Natural killer cell (primary cell): ENCODE measurements at places on chromosomes 3 and 15.

GRCh38 chr3:76065964-76066363 is 280.6 kb upstream of the ZNF717 start:
- no peak for DNase-seq

DNA sequence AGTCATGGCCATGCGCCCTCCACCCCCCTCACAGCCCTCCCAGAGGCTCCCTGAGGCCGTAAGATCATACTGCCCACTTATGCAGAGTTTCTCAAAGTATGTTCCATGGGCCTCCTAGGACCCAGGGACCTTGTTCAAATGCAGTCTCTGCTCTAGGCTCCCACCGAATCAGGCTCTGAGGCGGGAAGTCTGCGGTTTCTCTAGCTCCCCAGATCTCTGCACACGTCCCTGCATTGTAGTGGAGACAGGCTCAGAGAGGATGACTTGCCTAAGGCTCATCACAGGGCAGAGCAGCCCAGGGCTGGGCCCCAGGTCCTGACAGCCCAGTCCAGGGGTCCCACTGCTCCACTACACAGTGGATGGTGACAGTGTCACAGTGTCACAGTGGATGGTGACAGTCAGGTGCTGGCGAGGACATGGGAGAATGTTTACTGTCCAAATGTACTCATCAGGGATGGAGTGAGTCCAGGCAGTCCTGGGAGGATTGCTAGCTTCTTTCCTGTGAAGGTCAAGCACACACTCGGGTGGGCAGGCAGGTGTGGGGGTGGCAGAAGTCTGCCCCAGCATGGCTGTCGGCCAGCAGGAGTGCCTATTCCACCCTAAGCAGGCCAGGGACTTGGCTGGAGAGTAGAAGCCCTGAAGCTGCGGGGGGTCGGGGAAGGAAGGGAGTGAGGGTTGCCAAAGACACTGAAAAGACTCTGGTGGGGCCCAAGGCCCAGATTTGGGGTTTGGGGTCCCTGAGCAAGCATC is 12.4 kb downstream of the ANKRD63 start:
- no peak for DNase-seq

GRCh38 chr3:125440559-125440955 is 65.4 kb upstream of the ZNF148 start:
- no peak for DNase-seq

DNA sequence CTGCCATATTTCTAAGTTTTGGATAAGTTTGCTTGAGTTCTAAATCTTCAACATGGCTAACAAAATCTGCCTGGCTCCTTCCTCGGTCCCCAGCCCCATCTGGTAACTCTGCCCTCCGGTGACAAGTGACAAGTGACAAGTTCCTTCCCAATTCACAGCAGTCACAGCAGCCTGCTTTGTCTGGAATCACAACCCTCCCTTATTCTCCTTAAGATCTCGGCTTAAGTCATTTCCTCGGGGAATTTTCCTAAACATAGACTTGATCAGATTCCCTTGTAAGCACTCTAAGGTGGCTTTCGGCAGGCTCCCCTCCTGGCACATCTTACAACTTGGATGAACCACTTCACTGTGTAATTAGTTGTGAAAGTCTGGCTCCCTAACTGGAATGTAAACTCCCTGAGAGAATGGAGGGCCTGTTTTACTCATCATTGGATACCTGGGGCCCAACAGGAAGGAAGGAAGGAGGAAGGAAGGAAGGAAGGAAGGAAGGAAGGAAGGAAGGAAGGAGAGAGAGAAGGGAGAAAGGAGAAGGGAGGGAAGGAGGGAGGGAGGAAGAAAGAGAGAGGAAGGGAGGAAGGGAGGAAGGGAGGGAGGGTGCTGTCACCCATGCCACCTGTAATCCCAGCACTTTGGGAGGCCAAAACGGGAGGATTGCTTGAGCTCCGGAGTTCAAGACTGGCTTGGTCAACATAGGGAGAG is 126.4 kb downstream of the SHQ1 start:
- no peak for DNase-seq

DNA sequence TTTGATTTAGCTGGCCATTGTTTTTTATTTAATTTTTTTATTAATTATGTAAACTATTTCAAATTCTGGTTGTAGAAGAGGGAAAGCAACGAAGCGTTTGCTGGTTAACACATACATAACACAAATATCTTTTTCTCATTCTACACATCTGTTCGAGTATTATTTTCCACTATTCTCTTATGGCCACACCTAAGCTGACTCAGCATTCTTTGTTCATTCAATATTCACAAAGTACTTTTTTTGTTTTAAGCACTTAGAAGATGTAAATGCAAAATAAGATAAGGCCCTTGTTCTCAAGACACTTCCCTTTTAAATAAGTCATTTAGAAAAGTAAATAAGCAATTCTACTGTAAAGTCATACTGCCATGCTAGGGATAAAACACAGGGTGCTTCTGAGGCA is 45.4 kb downstream of the CADM2 start:
- no peak for DNase-seq

- DNase-seq: no peak
Measured at GRCh38 chr3:175443682-175444081, 584.5 kb downstream of the NAALADL2 start.

DNA sequence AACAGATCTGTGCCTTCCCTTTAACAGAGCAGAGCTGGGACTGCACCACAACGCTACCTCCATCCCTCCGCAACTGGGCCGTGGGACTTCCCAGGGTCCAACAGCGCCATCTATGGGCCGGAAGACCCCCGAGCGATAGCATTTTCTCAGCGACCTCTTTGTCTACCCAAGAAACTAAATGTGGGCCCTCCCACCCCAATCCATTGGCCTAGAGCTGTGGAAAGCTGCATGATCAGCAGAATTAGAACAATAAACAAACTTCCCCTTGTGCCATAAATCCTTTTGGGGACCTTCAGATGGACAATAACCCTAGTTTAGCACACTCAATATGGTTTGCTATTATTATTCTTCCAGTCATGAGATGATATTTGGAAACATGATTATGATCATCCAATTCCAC is 74.8 kb upstream of the NTRK3 start:
- DNase-seq: peak; percentile 41

- DNase-seq: no peak
Measured at GRCh38 chr15:100099976-100100375, 241.8 kb downstream of the ADAMTS17 start.

- no peak for DNase-seq
Measured at GRCh38 chr3:122578069-122578740, 755 bp downstream of the PARP15 start.

DNA sequence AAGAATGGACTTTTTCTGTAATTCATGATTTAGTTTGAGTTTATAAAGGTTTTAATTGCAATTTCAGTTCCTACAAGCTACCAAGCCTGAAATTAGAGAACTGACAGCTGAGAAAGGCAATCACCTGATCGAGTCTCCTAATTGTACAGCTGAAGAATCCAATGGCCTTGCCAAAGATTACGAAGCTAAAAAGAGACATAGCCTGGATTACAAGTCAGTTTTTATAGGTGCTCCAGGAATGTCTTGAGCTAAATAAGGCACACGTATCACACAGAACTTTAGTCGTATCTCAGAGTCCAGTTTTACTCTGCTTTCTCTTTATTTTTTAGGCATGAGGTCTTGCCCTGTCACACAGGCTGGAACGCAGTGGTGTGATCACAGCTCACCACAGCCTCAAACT is 6.6 kb downstream of the DPH3 start:
- no peak for DNase-seq

GRCh38 chr3:79005084-79005483 is 762.7 kb downstream of the ROBO1 start:
- DNase-seq: no peak

DNA sequence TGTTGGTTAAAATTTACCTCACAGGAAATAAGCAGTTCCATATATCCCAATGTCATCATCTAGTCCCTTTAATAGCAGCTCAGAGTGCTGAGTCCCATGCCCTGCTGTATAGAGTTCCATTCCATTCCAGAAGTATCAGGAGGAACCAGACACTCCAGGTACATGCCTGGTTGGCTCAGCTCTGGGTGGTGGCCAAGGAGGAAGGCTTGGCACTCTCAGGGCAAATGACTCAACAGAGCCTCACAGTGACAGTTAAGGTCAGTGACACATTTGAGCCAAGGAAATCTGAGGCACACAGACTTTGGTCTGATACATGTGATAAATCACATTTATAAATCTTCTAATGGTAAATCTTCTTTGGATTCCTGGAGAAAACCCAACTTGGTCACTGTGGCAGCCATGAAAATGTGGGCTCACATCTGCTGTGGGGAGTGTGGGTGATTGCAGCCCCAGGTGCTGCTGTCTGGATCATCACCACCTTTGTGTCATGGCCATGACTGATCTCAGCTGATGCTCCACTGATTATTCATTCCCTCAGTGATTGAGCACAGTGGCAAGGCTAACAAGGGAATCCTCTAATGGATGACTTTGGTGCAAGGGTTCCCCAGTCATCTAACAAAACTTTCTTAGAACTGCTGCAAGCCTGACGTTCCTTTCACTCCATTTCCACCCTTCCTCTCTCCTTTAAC is 9.3 kb downstream of the HHLA2 start:
- DNase-seq: no peak

DNA sequence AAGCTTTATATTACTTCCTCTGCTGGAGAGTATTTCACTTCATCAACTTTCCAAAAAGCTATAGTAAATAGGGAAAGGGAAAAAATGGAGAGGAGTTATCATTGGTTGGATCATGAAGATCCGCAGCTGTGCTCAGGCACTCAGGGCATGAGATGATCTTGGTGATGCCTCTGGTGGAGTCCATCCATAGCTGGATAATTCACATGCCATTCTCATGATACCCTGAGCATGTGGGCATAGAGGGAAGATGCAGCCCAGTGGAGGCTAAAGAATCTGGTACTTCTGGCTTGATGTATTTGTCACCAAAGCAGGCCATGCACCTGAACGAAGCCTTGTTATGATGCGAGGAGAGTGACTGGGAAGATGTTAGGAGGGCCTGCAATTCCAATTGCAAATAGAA is 150.2 kb downstream of the CHST2 start:
- no peak for DNase-seq

- DNase-seq: peak; percentile 72
Measured at GRCh38 chr3:114299421-114299820, 5.6 kb downstream of the TIGIT start.

DNA sequence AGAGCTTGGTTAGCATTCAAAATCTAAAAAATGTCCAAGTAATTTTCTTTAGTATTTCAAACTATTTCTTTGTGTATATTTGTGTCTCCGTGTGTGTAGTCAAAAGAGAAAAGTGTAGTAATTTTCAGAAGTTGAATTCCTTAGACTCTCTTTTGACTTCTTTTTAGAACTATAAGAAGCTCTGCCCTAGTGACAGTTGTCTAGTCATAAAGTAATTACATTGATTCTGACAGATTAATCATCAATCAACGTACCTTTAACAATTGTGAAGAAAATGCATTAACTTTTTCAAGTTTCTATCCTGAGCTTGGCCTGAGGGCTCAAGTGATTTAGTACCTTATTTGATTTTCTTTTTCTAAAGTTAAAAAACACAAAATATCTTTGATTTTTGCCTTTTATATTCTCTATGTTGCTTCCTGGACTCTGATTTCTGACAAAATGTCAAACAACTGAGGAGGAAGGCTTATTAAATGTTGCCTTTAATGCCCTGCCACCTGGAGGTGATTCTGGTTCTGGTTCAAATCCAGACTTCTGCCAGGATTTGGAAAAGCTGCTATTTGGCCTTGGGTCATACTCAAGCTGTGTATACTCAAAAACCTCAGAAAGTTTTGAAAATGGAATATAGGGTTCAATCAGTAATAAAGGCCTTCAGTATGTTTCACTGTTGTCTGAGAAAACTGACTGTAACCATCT is 653.6 kb downstream of the NSUN3 start:
- DNase-seq: no peak

DNA sequence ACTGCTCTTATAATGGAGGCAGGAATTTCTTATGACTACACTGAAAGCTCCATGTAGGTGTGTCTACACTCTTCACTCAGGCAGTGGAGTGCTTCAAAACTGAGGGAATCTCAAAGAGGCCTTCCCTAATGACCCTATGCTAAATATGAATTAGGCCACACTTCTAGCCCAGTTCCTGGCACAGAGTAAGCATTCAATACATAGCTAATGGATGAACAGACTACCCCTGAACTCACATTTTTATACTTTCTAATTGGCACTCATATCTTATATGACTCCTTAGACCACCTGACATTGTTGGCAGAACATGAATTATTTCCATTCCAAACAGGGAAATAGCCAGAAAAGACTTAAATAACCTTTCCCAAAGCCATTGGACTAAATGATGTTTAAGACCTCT is 3.4 kb downstream of the RARRES1 start:
- no peak for DNase-seq

- no peak for DNase-seq
Measured at GRCh38 chr3:30988769-30989168, 94.3 kb upstream of the GADL1 start.

- no peak for DNase-seq
Measured at GRCh38 chr3:133408366-133408765, 8.5 kb downstream of the BFSP2 start.

- DNase-seq: no peak
Measured at GRCh38 chr3:106399761-106400160, 530.9 kb upstream of the CBLB start.

DNA sequence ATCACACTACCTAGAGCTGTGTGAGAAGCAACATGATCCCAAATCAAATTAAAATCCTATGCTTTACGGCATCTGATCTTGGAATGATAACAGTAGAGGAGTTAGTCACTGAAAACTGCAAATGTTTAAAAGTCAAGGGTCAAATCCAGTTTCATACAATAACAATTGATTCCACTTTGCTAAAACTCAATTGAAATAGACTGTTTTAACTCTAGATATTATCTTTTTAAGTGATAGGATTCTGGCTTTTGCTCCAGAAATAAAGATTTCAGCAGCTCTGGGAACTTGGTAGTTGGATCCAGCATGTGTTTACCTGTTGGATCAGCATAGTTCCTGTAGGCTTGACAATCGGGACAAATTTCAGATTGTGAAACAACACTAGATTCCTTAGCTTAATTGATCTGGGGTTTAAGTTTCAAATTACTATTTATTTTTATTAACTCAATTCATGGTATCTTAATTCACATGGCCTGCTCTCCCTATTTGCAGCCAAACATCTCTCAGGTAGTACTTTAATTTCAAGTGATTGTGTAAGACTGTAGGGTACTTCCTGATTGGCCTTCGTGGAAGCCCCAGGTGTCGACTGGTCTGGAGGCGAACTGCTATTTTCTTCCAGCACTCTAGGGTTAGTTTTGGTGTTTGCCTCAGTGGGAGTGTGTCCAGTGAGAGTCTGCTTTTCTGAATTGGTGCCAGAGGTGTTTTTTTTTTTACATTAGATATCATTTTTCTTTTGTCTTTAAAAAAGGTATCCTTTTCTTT is 16.6 kb downstream of the NFKBIZ start:
- no peak for DNase-seq

DNA sequence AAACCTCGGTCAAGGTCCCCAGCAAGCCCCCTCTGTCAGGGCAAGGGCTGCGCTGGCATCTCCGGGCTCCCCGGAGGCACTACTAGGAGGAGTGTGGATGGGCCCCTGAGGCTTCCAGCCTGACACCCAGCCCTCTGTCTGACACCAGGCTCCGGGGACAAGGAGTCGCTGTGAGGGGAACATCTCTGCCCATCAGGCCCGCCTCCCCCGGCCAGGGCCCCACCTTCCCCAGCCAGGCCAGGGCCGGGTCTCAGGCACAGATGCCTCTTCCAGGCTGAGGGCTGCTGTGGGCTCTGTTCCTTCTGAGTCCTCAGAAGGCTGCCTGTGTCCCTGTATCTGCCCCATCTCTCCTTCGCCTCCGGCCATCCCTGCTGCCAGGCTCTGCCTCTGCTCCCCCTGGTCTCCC is 15.8 kb downstream of the CSPG4 start:
- DNase-seq: no peak
